CD4-positive, alpha-beta T cell treated with Interleukin-15 for 4 hours (primary cell): ENCODE measurements at places on chromosomes 2 and 18.

GRCh38 chr2:216283038-216283900 lies 89.0 kb downstream of the MARCHF4 start:
- DNase-seq: no peak

- no peak for DNase-seq
These were observed 88.4 kb upstream of the MGAT4A start for GRCh38 chr2:98819231-98819766.

- DNase-seq: no peak
These were observed 312.3 kb upstream of the LRRTM4 start for GRCh38 chr2:77834360-77835002.

DNA sequence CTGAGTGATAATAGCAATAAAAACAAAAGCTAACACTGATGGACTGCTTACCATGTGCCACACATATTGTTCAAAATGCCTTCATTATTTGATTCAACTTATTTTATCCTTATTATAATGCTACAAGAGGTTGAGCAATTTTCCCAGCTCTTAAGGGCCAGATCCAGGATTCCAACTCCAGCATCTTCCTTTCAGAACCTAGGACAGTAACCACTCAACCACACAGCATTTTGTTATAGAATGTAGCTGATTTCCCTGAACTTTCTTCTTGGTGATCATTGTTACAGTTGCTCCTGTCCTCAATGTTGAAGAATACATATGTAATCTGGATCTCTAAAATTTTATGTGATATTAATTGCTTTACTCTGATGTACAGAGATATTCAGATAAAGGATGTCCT lies 341.7 kb downstream of the PIK3C3 start:
- no peak for DNase-seq

DNA sequence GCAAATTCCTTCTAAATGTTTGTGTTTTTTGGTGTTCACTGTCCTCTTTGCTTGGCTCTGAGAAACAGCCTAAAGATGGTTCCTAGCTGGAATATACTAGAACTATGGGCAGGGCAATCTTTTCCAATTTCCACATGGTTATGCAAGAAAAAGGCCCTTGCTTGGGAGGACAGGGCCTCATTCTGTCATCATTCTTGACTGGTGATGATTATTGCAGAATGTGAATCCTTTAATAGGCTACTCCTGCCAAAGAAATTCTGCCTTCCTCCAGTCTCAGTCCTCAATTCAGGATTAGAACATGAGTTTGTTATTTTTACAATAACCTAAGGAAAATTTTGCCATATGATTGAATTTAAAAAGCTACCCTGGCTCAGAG lies 218.7 kb downstream of the HNMT start:
- DNase-seq: no peak

- DNase-seq: no peak
These were observed 539.1 kb upstream of the LRRTM4 start for GRCh38 chr2:78061301-78061700.

GRCh38 chr2:3628800-3629199 lies 29.2 kb upstream of the ALLC start:
- no peak for DNase-seq

DNA sequence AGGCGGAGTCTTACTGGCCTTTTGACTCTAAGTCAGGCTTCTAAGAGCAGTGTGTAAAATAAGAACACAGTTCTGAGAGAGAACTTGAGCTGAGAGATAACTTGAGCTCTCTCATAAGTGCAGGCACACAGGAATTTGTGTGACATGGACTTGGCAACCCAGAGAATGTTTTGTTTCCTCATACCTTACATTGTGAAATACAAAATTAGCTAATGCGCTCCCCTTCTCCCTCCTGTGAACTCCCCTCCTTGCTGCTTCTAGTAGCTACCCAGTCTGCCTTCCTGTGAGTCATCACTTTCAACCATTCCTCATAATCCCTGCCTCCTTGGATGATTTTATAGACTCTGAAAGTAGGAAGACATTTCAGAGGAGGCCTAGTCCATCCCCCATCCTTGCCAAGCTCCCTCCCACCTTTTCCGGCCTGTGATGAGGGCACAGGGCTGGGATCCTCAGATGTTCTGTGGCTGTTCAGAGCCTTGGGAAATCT lies 22.6 kb downstream of the FER1L5 start:
- no peak for DNase-seq

GRCh38 chr2:73987109-73987947 lies 2.6 kb downstream of the TET3 start:
- no peak for DNase-seq

DNA sequence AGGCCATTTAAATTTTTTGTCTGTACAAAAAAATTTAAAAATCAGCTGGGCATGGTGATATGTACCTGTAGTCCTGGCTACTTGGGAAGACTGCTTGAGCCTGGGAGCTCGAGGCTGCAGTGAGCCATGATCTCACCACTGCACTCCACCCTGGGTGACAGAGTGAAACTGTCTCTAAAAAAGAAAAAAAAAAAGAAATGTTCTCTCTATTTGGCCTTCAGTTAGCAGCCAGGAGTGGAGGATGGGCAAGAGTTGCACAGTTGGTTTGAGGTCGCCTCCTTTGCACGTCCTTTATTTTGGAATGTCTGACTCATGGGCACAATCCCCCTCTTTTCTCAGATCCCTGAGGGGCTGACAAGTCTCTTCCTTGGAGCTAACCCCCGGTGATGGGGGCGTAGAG lies 26.3 kb downstream of the ITM2C start:
- DNase-seq: no peak

DNA sequence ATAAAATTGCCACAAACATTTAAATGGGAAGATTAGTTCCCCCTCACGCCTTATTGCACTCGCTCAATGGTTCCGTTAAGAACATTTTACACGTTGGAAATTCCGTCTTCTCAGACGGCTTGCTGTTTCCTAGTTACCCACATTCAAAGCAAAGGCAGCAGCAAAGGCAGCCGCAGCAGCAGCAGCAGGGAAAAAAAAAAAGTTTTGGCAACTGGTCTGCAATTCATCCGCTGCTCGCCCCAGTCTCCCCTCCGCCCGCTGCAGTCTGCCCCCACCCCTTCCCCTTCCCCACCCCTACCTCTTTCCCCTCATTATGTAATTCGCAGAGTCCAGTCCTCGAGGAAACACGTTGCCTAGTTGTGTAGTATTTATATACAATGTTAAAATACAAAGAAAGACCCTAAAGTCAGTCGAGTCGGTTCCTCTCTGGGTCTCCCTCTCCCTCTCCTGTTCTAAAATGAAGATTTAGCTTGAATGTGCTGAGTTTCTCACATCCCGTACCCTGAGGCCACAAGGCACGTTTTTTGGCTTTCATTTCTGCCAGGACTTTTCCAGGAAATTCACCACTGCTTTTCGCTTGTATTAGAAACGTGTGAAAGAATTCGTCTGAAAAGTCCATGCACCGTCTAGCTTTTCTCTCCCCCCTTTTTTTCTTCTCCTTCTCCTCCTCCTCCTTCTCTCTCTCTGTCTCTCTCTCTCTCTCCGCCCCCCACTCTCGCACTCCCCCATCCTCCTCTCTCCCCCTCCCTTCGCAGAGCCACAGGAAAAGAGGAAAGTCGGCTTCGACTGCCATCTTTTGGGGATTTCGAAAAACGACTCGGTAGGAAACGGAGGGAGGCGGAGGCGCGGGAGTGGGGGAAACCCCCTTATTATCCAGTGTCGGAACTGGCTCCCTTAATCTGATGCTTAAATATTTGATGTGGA lies 140.0 kb downstream of the MEIS1 start:
- no peak for DNase-seq

DNA sequence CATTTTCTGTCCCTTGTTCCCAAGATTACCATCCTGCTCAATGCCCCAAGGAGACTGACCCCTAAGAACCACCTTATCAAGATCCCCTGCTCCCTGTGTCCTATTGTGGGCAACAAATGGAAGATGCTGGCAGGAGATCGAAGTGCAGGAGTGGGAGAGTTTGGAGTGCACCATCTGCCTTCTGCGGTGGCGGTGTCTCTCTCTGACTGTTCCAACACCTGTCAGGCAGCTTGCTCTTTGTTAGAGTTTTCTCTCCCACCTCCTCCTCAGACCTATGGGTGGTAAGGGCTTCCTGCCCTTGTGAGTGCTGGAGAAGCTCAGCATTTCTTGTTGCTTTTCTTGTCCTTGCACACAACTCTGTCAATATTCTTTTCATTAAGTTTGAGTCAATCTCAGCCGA lies 64.1 kb upstream of the SPHKAP start:
- DNase-seq: no peak

GRCh38 chr2:171522788-171523087 lies 464 bp downstream of the CYBRD1 start:
- DNase-seq: no peak

- DNase-seq: no peak
These were observed 140.9 kb upstream of the CYP1B1 start for GRCh38 chr2:38216886-38217285.

DNA sequence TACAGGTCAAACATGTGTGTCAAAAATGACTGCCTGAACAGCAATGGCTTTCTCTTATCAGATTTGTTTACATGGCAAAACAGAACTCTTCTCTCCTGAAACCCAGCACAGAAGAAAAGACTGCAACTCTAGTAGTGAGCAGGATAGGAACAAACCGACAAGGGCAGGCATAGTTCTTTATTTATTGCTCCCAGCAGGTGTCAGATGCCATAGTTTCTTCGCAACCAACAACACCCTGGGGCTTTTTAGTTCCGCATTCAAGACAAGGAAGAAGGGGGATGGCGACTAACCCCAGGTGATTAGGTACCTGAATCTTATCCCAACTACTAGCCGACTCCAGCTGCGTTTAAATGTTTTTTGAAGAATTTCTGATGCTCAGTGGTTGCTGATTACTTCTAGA lies 367.5 kb upstream of the FIGN start:
- no peak for DNase-seq

- DNase-seq: no peak
These were observed 680.8 kb downstream of the MBD2 start for GRCh38 chr18:53543711-53544110.

- no peak for DNase-seq
These were observed 64.1 kb downstream of the TAF4B start for GRCh38 chr18:26290385-26290784.

DNA sequence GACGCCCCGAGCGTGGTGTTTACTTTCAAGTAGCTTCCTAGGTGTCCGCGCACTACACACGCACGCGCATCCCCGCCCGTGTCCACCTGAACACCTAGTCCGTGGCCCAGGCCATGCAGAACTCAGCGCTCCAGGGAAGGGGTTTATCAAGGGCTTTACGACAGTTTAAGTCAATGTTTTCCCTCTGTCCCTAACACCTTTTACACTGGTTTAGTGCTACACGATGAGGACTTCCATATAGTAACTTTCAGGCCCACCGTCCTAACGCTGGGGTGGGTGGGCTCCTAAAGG lies 1.4 kb upstream of the BCL2 start:
- DNase-seq: no peak

GRCh38 chr2:25383806-25384205 lies 42.1 kb upstream of the DNMT3A start:
- DNase-seq: no peak

GRCh38 chr2:207317378-207317984 lies 151.7 kb upstream of the KLF7 start:
- no peak for DNase-seq

DNA sequence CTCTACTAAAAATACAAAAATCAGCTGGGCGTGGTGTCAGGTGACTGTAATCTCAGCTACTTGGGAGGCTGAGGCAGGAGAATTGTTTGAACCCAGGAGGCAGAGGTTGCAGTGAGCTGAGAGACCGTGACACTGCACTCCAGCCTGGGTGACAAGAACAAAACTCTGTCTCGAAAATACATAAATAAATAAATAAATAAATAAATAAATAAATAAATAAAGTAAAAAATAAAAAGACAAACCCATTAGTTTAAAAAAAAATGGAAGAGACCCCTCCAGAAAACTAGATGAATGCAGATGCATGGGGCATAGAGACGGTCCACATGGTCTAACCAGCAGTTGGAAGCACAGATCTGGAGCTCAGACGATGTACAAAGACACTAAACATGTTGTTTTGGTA lies 18.1 kb downstream of the TMEM163 start:
- no peak for DNase-seq

- DNase-seq: peak; percentile 91
These were observed 16.1 kb downstream of the WNT10A start for GRCh38 chr2:218896501-218897393.

DNA sequence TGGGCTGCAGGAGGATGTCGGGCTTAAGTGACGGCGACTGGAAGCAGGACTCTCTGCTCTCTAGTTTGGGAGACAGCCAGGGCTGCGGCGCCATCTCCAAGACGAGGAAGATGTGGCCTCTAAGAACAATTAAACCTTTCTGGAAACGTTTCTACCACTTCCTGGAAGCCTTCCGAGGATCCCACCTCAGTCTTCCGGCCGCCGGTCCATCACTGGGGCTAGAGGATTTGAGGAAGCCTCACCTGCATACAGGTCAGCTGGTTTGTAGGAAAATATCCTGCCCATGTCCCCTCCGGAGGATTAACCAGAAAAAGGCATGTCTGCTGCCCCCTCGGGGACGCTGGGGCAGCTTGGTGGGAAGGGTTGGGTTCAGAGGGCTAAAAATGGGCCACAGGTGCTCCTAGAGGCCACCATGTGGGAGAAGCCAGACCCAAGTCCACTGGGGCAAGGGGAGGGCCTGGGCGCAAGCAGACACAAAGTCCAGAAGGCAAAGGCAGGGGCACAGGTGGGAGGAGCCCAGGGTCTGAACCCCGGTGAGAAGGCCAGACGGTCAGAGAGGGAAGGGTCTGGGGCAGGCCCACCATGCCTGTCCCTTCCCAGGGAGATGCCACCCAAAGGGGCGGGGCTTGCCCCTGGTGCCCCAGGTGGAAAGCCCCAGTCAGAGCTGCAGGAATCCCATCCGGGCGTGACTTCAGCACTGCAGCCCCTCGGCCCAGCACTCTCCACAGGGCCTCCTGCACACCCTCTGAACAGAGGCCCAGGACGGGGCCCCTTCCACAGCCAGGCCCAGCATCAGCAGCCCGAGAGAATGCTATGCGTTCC lies 82.2 kb upstream of the ID2 start:
- no peak for DNase-seq

- no peak for DNase-seq
These were observed 151.1 kb upstream of the RIOK3 start for GRCh38 chr18:23301972-23302371.

GRCh38 chr2:191650896-191651773 lies 26.8 kb upstream of the NABP1 start:
- DNase-seq: no peak

DNA sequence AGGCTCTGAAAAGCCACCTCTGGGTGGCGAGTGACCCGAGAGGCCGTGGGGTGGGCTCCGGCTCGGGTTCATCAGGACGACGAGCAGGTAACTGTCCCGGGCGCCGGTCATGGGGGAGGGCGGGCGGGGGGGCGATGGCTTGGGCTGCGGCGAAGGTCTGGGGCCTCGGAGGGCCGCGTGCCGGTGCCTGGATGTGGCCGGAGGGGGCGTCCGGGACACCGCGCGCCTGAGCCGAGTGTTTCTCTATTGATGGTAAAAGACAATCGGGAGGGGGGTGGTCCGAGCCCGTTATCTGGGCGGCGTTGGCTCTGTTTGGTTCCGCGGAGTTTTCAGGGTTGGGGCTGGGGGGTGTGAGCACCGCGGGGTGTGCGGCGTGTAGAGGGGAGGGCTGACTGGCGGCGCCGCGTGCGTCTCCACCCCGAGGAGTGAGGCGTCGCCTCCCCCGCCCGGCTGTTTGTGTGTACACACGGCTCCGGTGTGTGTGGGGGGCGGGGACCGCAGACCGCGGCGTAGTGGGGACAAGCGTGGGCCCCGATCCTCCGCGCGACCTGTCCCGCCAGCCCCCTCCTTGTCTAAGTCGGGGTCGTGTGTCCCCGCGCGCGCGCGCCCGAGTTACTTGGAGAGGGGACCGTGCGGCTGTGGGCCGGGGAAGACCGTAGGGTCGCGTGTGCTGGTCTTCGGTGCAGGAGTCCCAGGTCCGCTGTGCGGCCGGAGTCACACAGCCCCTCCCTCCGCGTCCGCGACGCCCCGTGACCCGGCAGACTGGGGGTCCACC lies 1.6 kb downstream of the CTIF start:
- peak; percentile 17 for DNase-seq

GRCh38 chr2:204982303-204982702 lies 437.0 kb downstream of the PARD3B start:
- no peak for DNase-seq
